ENCODE measurements at places on chromosomes 4 and X. TPM values are rescaled to one million over a fixed set of nuclear protein-coding genes. Genes with fewer than 3 reads are reported as not detected.

GRCh38 chr4:183253451-183253850 is 66.6 kb downstream of the CLDN22 start:
- no peak overlapping the region for H3K4me3 ChIP-seq
- no peak overlapping the region for H3K27ac ChIP-seq
- H3K4me1 ChIP-seq: no peaks in the 10 kb centered on the region
- H3K36me3 ChIP-seq: no peaks in the 10 kb centered on the region

- peaks cover under 1% of the 10 kb centered on the region for H3K4me1 ChIP-seq
- H3K36me3 ChIP-seq: no peaks in the 10 kb centered on the region
- H3K4me3 ChIP-seq: no peak overlapping the region
- DNase-seq: no peak
- no peak overlapping the region for H3K27ac ChIP-seq
These were observed 56.7 kb downstream of the SPINK2 start for GRCh38 chr4:56764775-56765174.

DNA sequence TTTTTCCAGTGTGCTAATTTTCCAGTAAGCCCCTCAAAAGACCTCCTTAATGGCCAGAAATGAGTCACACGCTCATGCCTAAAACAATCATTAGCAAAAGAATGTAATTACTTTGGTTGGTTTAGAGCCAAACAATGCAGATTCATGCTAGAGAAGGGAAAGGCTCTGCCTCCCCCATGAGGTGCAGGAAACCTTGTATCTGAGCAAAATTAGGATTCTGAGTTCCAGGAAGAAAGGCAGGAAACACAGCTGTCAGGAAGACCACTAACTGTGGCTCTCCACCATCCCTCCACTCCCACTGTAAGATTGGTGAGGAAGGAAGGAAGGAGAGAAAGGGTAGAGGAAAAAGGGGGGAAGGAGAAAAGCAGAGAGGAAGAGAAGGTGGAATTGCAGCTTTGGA is 104.9 kb upstream of the DHX15 start:
- H3K36me3 ChIP-seq: no peaks in the 10 kb centered on the region
- no peak overlapping the region for H3K27ac ChIP-seq
- no peak for DNase-seq

DNA sequence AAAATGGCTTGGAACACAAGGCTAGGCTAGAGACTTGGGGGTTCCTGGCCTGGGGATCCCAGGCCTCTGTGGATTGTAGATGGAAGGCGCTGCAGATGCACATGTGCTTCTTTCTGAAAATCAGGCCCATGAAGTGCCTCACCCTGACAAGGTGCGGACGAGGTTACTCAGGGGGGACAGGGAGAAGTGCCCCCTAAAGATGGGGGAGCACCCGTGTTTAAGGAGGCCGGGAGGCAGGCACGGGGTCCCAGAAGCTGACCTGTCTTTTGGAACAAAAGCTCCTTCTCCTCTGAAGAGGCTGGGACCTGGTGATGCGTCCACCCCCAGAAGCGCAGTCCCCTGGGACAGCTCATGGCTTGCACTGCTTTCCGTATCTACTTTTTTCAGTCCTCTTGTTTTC is 2.4 kb downstream of the PDZD4 start:
- no peak overlapping the region for H3K27ac ChIP-seq
- no peaks in the 10 kb centered on the region for H3K27me3 ChIP-seq
- no peak overlapping the region for H3K4me3 ChIP-seq
- H3K4me1 ChIP-seq: peaks cover 40% of the 10 kb centered on the region
- H3K36me3 ChIP-seq: no peaks in the 10 kb centered on the region

JAKMIP1 gene
- total RNA-seq: 3.5 TPM

GRCh38 chr4:143025081-143025704 is 159.5 kb upstream of the USP38 start:
- H3K4me1 ChIP-seq: no peaks in the 10 kb centered on the region
- no peak overlapping the region for H3K27ac ChIP-seq
- no peak for DNase-seq
- H3K27me3 ChIP-seq: peaks cover 15% of the 10 kb centered on the region
- H3K4me3 ChIP-seq: no peak overlapping the region

WWC2 gene
- 7.3 TPM for total RNA-seq

All from T-cell (primary cell).